D721Med (cell line): ENCODE measurements at places on chromosomes 5 and 9.

DNA sequence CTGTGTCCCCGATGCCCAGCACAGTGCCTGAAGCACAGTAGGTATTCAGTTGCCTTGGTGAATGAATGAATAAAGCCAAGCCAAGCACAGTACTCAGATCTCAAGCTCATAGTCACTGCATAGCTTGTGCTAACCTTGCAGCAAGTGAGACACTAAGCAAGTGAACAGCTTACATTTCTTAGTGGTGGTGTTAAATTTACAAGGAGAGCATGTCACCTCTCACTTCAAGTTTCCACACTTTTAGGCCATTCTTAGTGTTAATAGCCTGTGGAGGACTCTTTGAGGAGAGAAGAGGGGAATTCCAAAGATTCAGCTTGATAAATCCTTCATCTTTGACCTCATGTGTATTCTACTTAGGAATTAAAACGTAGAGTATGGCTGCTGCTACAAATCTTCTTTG, 104.7 kb downstream of the C9orf152 start:
- no peak for DNase-seq

DNA sequence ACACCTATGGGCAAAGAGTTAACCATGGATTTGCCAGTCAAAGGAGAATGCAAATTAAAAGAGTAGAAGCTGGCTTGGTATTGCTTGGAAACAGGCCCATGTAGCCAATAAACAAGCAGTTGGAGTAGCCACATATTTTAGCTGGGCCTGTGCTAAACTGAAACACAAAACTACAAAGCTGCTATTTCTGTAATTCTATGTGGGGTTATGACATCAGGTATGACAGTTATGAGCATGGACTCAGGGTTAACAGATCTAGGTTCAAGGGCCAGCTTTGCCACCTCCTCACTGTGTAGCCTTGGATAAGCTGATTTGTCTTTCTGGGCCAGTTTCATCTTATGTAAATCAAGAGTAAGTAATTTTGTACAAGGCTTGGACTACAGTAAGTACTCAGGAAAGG, 142.7 kb downstream of the PIP5K1B start:
- DNase-seq: no peak

- no peak for DNase-seq
Measured at GRCh38 chr9:72454871-72455491, 66.4 kb upstream of the TMC1 start.

GRCh38 chr9:95876138-95876444, 600 bp downstream of the ERCC6L2 start:
- DNase-seq: no peak

- DNase-seq: no peak
Measured at GRCh38 chr9:112703304-112703703, 14.6 kb downstream of the INIP start.
